ENCODE measurements at places on chromosomes 12 and 14.

DNA sequence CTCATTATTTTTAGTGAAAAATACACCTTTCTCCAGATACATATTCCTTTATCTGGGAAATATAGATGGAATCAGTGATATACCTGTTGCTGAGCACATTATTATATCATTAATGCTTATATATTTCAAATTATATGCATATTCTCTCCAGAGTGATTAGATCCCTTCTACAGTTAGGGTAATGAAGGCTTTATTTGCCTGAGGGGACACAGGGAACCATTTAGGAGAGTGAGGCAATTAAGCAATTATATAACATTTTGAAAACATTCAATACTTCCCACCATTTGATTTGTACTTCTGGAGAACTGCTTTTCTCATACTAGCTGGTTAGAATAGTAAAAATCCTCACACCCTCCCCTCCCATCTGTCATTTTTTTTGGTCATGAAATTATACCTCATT is 212.8 kb upstream of the NOVA1 start:
- H3K36me3 ChIP-seq = no peaks in the 10 kb centered on the region
- H3K4me3 ChIP-seq = no peak overlapping the region
- no peaks in the 10 kb centered on the region for H3K27me3 ChIP-seq
- no peaks in the 10 kb centered on the region for H3K4me1 ChIP-seq
- no peak overlapping the region for H3K27ac ChIP-seq

GRCh38 chr12:118480235-118480634 is 103.9 kb downstream of the SUDS3 start:
- H3K27me3 ChIP-seq = no peaks in the 10 kb centered on the region
- no peak for DNase-seq
- H3K4me3 ChIP-seq = no peak overlapping the region
- no peaks in the 10 kb centered on the region for H3K36me3 ChIP-seq
- H3K27ac ChIP-seq = no peak overlapping the region

DNA sequence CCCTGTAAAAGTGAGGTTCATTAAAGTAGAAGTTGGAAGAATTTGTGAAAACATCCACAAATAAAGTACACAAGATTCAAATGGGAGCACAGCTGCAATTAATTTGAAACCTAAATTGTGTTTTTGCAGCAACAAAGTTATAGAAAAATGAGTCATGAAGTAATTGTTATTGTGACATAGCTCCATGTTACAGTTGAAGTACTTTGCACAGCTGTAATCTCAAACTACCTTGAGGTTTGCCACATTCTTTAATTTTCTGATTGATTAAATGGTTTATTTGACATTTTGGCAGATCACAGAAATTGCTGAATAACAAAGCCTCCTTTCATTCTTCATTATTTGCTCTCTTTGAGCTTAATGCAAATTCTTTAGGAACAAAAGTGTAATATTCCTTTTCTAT is 111.3 kb downstream of the RMST start:
- no peaks in the 10 kb centered on the region for H3K4me1 ChIP-seq
- no peak overlapping the region for H3K27ac ChIP-seq
- DNase-seq = no peak
- H3K36me3 ChIP-seq = no peaks in the 10 kb centered on the region
- no peak overlapping the region for H3K4me3 ChIP-seq
- no peaks in the 10 kb centered on the region for H3K27me3 ChIP-seq

GRCh38 chr14:100383727-100384158 is 60.6 kb downstream of the SLC25A47 start:
- no peak overlapping the region for H3K4me3 ChIP-seq
- H3K4me1 ChIP-seq = peaks cover 9% of the 10 kb centered on the region
- DNase-seq = peak; percentile 78
- no peaks in the 10 kb centered on the region for H3K36me3 ChIP-seq

DNA sequence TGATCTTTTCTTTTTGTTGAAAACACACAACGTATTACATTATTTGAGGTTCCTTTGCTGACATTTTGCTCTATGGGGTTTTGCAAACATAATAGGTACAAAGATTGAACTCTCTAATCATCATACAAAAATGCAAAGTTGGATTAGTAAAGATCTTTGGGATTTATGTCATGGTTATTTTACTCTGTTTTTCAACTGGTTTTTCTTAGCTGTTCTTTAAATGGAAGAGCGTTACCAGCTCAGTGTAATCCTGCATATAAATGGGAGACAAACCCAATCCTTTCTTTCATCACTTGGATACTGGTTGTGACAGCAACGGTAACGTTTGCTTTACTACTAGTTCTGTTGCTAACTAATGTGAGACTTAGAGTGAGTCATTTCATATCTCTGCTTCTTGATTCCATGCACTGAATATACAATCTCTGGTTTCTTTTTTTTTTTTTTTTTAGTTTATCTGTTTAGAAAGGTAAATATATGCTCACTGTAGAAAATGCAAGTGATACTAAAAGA is 104.9 kb upstream of the NOVA1 start:
- no peak overlapping the region for H3K27ac ChIP-seq
- H3K4me1 ChIP-seq = no peaks in the 10 kb centered on the region
- no peak overlapping the region for H3K4me3 ChIP-seq
- H3K36me3 ChIP-seq = no peaks in the 10 kb centered on the region
